Iris pigment epithelial cell (primary cell): ENCODE measurements at places on chromosomes 16 and 17.

- no peak for DNase-seq
These were observed 187.2 kb downstream of the NTN1 start for GRCh38 chr17:9208381-9209105.

GRCh38 chr17:78026381-78026780 is 67.9 kb downstream of the TNRC6C start:
- peak; percentile 23 for DNase-seq

- peak; percentile 67 for DNase-seq
These were observed 1.2 kb downstream of the HS3ST3B1 start for GRCh38 chr17:14302091-14302430.

- DNase-seq: no peak
These were observed 309.0 kb upstream of the IRX3 start for GRCh38 chr16:54595621-54596020.

- no peak for DNase-seq
These were observed 188.3 kb downstream of the ZFHX3 start for GRCh38 chr16:72859581-72859980.

DNA sequence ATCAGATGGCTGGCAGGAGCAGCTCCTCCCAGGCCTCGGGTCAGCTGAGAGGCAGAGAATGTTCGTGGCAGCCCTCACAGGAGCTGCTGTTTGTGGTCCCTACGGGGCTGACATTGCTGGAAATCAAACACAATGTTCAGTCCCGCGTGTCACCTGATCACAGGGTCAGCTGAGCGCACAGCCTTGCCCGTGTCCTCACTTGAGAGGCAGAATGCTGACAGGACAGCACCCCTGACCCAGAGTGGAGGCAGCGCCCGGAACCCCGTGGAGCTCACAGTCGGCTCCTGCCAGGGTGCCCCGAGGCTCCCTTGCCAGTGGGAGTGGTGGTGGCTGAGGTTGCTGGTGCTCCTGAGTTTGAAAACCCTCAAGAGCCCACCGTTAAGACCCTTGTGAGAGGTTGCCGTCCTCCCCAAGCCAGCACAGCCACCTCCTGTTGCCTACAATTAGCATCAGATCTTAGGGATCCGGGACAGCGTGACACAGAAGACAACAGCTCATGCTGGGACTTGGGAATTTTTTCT is 3.6 kb upstream of the CHMP6 start:
- DNase-seq: no peak

- DNase-seq: no peak
These were observed 6.5 kb downstream of the RGS11 start for GRCh38 chr16:269061-269796.
